ENCODE measurements at places on chromosomes 6 and 20. TPM values are rescaled to one million over a fixed set of nuclear protein-coding genes. Genes with fewer than 3 reads are reported as not detected.

- DNase-seq: no peak
Observed at GRCh38 chr6:111283707-111284106, 196.4 kb downstream of the SLC16A10 start.

DNA sequence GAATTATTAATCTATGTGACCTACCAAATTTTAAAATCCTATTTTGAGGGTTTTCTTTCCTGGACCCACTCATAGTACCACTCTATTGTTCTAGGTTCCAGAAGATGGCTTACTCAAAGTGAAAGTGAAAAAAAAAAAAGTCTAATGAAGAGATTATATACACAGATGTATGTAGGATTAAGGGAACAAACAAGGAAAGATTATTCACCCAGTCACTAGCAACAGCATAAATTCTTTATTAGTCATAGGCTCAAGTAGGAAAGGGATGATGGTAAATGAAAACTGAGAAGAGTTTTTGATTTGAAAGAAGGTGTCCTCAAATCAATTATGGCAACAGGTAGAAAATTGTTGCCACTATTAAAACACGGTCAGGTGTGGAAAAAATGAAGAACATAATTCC lies 923.7 kb downstream of the TBC1D32 start:
- peak; percentile 17 for DNase-seq

DNA sequence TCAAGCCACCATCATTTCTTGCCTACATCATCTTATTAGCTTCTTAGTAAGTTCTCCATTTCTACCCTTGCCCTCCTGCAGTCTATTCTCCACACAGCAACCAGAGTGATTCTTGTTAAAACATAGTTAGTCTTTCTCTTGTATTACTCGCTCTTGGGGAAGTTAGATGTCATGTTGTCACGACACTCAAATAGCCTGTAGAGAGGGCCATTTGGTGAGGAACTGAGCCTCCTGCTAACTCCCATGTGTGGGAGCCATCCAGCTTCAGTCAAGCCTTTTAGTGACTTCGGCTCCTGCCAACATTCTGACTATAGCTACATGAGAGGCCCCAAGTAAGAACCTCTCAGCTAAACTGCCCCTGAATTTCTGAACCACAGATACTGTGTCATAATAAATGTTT lies 395.4 kb downstream of the CDC5L start:
- no peak for DNase-seq

DNA sequence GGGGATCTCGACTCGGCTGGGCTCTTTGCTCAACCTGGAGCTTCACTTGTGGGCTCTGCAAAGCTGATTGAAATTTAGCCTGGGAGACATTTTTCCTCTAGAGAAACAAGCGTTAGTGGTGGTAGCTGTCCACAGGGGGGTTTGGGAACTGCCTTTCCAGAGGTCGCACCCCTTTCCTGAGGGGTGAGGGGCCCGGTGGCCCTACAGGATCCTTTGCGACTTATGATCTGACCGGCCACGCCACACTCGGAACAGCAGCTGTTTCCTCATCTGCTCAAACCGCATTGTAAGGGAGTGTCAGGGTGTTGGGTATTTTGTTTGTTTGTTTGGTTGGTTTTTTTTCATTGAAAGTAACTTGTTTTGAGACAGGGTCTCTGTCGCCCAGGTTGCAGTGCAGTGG lies 21.0 kb downstream of the PNLDC1 start:
- DNase-seq: no peak

- DNase-seq: no peak
Observed at GRCh38 chr6:167210375-167211294, 52.9 kb upstream of the GPR31 start.

DNA sequence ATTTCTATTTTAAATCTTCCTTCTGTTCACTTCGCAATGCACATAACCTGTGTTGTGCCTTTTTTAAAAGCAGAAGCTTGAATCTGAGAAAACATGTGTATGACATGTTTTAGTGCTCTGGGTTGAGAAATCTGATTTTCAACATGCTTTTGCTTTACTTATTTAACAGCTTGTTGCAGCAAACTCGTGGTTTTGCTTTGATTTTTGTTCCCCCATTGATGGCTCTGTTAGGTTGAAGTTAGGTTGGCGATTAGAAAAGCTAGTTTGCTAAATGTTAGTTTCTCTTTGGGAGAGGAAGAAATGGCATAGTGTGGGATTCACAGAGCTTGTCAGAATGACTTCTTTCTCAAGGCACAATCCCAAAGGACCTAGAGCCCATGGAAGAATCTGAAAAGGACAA lies 170.8 kb downstream of the TMEM242 start:
- DNase-seq: no peak

- DNase-seq: no peak
Observed at GRCh38 chr6:35206346-35206745, 7.4 kb upstream of the SCUBE3 start.

- no peak for DNase-seq
Observed at GRCh38 chr6:29667158-29667557, 10.3 kb downstream of the MOG start.

- no peak for DNase-seq
Observed at GRCh38 chr6:91042656-91043055, 455.8 kb upstream of the MAP3K7 start.

- DNase-seq: no peak
Observed at GRCh38 chr6:42618105-42618504, 54.3 kb downstream of the UBR2 start.

The SIRPD gene
- total RNA-seq: 0.18 TPM

DNA sequence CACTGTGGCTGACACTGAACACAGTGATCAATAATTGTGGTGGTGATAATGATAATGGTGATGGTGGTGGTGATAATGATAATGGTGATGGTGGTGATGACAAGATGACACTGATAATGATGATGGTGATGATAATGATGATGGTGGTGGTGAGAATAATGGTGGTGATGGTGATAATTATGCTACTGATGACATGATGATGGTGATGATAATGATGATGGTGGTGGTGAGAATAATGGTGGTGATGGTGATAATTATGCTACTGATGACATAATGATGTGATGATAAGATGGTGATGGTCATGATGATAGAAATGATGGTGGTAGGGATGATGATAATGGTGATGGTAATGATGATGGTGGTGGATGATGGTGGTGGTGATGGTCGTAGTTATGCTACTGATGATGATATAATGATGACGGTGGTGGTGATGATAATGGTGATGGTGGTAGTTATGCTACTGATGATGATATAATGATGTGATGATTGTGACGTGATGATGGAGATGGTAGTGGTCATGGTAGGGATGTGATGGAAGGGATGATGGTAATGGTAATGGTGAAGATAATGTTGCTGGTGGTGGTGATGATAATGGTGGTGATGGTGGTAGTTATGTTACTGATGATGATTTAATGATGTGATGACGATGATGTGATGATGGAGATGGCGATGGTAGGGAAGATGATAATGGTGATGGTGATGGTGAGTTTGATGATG lies 356.5 kb upstream of the CDH4 start:
- DNase-seq: no peak

- no peak for DNase-seq
Observed at GRCh38 chr6:146027586-146028251, 1.1 kb upstream of the GRM1 start.

GRCh38 chr20:37343212-37343993 lies 2.5 kb upstream of the SRC start:
- DNase-seq: peak; percentile 57

- DNase-seq: no peak
Observed at GRCh38 chr6:10555625-10556309, 34.6 kb downstream of the GCNT2 start.
